ENCODE measurements at places on chromosomes 5 and 9.

DNA sequence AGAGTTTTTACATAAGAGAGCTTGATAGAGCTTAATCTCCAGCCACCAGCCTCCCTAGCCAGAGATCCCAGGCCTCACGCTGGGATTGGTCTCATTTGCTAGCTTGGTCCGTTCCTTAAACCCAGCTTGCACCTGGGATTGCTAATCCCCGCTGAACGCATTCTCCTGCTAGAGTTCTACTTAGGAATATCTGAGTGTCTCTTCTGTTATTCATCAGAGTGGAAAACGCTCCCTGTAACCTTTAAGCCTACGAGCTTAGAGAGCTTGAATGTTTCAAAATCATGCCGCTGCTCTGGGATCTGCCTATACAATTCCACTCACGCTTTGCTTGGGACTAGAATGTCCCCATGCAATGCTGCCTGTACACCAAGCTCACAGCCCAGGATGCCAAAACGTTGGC, 201.8 kb downstream of the NSG2 start:
- peak; percentile 17 for DNase-seq

DNA sequence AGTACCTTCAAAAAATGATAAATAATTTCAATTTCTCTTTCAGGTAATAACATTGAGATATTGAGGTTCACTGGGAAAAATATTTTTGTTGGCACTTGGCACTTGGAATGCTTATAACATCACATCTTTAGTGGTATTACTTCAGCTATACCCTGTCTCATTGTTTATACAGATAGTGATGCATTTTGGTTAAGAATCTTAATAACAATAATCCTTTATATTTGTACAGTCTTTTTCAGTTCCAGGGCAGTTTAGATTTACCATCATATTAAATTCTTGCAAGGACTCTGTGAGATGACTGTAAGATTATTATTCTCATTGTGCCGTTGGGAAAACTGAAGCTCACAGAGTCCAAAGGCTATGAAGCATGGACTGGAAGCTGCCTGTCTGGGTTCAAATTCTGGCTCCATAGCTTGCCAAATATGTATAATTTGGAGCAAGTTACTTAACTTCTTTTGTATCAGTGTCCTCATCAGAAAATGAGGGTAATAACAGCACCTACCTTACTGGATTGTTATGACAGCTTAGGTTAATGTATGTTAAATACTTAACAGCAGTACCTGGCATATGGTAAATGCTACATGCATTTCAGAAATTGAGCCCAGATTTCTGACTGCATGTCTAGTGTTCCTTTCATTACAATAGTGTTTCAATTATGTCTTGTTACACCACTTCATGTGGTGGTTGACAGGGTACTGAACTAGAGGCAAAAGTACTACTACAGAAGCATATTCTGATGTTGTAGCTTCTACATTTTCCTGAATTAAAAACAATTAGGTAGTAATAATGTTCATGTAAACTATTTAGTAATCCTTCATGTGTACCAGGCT, 272.2 kb downstream of the PLK2 start:
- DNase-seq = no peak

- no peak for DNase-seq
Observed at GRCh38 chr9:20226345-20226744, 396.0 kb downstream of the MLLT3 start.

- DNase-seq = no peak
Observed at GRCh38 chr5:32031089-32031488, 143.0 kb downstream of the GOLPH3 start.

DNA sequence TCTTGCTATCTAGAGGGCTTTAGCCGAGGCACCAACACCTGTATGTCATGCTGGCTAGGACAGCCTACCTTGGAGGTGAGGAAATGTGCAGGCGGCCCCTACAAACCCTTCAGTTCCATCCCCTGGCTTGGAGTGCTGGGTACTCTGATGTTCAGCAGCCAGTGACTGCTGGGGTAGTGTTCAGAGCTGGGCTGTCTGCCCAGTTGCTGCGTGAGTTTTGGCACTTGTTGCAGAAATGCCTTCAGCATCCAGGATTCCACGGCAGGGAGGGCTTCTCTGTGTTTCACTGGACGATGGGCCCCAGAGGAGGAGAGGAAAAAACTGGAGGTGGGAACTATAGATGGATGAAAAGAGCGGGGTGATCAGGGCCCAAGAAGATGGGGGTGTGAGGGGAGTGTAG, 10.4 kb downstream of the SWI5 start:
- DNase-seq = peak; percentile 79

DNA sequence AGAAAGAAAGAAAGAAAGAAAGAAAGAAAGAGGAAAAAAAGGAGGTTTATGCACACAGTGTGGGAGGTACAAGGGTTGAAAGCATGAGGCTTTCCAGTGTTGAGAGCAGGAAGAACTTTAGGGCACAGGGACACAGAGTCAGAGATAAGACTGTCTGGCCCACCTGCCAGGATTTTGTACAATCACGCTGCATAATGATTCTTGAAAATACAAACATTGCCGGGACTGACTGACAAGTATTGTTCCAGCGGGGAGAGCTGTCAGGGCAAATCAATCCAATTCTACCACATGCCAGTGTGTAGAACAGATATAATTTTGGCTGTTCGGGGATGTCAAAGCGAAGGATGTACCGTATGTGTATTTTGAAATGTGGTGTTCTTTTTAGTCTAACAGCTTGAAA, 254.7 kb downstream of the NTRK2 start:
- DNase-seq = no peak

- DNase-seq = peak; percentile 43
Observed at GRCh38 chr5:113213551-113214425, 221.0 kb downstream of the TSSK1B start.

DNA sequence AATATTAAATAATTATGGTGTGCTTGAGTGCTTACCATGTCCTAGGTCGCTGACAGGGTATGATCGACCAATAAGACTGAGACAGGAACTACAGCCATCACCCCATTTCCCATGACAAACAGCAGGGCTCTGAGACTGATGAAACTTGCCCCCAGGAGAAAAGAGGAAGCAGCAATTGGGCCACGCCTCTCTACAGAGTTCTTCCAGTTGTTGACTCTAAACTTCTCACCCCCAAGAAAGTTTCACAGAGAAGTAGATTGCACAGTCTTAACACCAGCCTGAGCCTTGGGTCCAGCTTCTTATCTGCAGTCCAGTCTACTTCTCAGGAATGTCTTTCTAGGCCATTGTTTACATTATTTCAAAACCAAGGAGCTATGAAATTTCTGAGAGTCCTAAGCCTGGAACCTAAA, 182.2 kb upstream of the ANKRD55 start:
- peak; percentile 83 for DNase-seq

GRCh38 chr9:104322596-104322995, 181.5 kb upstream of the OR13F1 start:
- peak; percentile 67 for DNase-seq

- peak; percentile 64 for DNase-seq
Observed at GRCh38 chr9:110048976-110049698, 158.8 kb downstream of the C9orf152 start.

DNA sequence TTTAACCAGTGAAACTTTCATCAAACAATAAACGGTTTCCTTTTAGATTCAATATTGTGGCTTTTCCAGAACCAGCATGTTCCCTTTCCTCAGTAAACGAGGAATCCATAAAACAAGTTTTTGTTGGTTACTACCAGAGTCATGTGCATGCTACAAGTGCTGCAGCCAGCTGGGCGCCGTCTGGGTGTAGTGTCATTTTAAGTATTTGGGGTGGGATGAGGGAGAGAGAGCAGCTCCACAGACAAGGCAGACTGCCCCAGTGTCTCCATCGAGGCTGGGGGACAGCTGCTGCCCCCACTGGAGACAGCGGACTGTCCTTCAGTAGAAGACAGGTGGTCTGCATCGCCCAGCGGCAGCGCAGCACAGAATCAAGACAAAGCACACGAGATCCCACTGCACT, 17.3 kb downstream of the ARPC5L start:
- DNase-seq = no peak

GRCh38 chr5:132426525-132427138, 57.1 kb downstream of the SLC22A5 start:
- peak; percentile 49 for DNase-seq

DNA sequence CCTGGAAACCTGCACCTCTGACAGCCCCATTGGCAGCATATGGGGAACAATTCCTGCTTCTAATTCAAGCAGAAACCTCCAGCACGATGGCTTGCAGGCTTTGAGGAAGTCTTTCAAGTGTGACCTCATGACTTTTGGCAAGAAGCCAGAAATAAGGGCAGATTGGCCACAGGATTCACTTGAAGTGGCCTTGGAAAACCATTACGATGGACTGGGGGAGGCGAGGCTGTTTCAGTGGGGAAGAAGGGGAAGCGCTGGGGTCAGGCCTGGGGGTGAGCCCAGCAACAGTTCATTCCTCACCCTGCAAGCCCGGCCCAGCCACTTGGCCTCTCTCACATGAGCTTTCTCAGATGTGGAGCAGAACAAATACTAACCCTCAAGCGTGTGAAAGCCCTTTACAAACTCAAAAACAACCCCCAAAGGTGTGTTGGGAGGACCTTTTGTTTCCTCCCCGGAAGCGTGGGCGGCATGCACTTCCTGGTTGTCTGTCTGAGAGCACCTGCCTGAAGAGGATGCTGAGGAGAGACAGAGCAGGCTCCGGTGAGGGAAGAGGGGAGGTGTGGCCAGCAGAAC, 26.9 kb upstream of the EEIG1 start:
- DNase-seq = peak; percentile 88

DNA sequence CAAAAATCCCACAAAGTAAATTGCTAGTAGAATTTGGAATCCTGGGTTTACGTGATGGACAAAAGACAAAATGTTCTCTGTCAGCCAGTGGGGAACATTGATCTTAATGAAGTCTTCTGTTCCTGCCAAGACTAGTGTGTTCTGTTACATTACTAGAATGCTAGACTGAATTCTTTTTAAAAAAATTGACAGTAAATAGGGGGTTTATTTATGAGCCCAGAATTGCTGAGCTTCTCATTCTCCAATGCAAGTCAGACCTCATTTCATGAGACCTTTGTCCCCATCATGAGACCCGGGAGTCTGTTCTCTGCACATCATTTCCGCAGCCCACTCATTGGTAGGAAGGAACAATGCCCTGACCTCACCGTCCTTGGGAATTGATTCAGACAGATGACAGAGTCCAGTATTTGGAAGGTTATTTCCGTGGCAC, 173.8 kb upstream of the OTULINL start:
- DNase-seq = peak; percentile 65

DNA sequence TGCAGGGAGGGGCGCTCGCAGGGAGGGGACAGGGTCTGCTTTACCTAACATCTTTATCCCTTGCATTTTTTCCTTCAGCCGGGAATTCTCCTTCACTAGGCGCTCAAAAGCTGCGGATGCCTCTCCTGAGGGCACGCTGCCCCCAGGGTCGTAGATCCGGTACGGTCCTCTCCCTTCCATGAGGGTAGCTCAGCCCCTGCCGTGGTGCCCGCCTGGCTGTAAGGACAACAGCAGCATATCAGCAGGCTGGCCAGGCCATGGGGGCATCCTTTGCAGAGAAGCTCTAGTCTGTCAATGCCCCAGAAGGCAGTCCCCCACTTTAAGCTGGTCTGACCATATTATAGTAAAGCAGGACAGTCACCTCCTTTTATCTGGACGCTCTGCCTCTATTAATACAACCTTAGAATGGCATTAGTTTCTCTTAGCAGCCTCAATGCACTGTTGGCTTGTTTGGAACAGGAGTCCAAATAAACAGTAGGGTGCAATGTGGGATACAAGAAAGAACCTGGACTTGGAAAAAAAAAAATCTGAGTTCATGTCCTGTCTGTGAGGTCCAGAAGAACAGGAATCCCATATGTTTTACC, 15.8 kb downstream of the TNIP1 start:
- no peak for DNase-seq

- no peak for DNase-seq
Observed at GRCh38 chr9:108766626-108767161, 89.1 kb downstream of the ACTL7B start.

- no peak for DNase-seq
Observed at GRCh38 chr5:9283473-9283872, 262.4 kb downstream of the SEMA5A start.

DNA sequence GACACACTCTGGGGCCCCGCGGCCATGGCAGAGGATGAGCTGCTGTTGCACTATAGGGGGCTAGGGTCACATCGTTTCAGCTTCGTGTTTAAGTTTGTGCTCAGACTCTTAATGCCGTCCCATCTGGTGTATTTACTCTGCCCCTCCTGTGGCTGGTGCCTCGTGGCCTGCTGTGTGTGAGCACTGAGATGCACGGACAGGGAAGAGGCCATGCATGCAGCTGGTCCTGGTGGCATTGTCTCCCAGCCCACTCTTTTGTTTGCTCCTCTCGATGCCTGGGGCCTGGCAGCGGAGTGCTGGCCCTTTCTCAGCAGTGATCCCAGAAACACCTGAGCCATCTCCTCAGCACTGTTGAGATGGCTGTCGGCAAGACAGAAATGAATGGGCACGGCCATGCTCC, 30.0 kb upstream of the PHF2 start:
- DNase-seq = no peak

DNA sequence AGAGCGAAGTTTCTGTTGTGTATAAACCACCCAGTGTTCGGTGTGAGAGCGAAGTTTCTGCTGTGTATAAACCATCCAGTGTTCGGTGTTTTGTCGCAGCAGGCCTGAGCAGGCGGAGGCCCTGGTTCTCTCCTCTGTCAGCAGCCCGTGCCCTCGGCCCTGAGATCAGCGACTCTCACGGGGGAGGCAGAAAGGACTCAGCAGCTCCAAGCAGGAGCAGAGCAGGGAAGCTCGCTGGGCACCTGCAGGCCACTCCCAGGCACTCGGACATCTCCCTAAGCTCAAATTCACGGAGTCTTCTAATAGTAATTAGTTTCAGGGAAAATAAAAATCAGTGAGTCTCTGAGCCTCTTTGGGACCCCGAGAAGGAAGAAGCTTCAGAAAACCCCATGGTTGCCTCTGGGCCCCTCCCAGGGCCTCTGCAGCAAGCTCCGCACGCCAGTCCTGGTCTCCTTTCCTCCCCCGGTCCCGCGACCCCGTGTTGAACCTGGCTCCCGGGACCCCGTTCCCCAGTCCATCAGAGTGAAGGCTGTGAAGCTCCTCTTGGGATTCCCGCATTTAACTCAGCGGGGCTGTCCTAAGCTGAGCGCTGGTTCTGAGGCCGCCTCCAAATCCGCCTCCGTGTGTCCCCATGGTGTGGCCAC, 81.9 kb upstream of the ADAMTS2 start:
- no peak for DNase-seq

GRCh38 chr9:87678650-87679355, 47.1 kb upstream of the CTSL start:
- peak; percentile 88 for DNase-seq

- DNase-seq = no peak
Observed at GRCh38 chr9:136607334-136607919, 55.3 kb upstream of the EGFL7 start.

- no peak for DNase-seq
Observed at GRCh38 chr5:22970491-22970890, 117.3 kb upstream of the CDH12 start.

DNA sequence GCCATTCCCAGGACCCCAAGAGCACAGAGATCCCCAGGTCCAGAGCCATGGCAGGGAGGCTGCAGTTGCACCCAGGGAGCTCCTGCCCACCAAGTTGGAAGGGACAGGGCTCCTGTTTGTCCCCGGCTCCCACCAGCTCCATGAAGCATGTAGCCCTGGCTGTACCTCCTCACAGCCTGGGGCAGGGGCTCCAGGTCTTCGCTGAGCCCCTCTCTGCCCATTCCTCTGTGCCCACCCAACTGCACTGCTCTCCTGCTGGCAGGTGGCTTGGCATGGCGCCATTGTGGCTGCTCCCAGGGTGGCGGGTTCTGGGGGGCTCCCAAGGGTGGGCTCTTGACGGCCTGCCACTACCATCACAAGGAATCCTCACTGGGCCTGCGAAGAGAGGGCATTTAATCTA, 197.5 kb upstream of the DAB2 start:
- DNase-seq = no peak

All from muscle of leg (tissue), 16 donors.